ENCODE measurements at places on chromosomes 3 and 15.

GRCh38 chr3:73835945-73836344 lies 211.2 kb upstream of the PDZRN3 start:
- DNase-seq: no peak
- no peaks in the 10 kb centered on the region for H3K36me3 ChIP-seq
- no peaks in the 10 kb centered on the region for H3K27me3 ChIP-seq
- H3K4me3 ChIP-seq: no peak overlapping the region

DNA sequence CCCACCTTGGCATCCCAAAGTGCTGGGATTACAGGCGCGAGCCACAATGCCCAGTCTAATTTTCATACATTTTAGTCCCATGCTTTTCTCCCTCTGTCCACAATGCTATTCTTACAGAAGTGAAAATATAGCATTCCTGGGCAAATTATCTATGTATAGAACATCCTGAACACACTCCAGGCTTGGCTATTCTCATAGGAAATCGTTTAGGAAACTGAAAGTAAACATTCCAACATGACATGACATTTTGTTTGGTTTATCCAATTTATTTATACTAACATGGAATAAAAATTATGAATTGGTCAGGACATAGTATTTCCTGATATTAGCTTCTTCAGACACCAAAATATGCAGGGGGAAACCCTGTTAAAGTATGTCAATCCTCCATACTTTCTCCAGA lies 52.6 kb downstream of the SYNM start:
- H3K4me1 ChIP-seq: no peaks in the 10 kb centered on the region
- no peaks in the 10 kb centered on the region for H3K36me3 ChIP-seq
- no peak overlapping the region for H3K4me3 ChIP-seq
- DNase-seq: no peak
- H3K27ac ChIP-seq: no peak overlapping the region

DNA sequence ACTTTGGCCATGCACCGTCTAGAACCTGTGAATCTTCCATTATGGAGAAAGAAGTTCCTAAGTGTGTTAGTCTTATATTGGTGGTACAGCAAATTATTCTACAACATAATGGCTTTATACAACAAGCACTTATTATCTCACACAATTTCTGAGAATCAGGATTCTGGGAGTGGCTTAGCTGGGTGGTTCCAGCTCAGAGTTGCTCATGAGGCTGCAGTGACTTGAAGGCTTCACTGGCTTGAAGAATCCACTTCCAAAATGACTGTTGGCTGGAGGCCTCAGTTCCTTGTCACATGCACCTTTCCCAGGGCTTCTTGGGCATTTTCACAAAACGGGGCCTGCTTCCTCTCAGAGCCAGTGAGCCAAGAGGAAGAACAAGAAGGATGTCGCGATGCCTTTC lies 82.3 kb upstream of the RNF7 start:
- H3K27ac ChIP-seq: no peak overlapping the region
- peaks cover 18% of the 10 kb centered on the region for H3K4me1 ChIP-seq
- no peak for DNase-seq
- H3K4me3 ChIP-seq: no peak overlapping the region
- H3K36me3 ChIP-seq: no peaks in the 10 kb centered on the region
- no peaks in the 10 kb centered on the region for H3K27me3 ChIP-seq

- no peak overlapping the region for H3K4me3 ChIP-seq
- H3K36me3 ChIP-seq: no peaks in the 10 kb centered on the region
- no peak for DNase-seq
- H3K4me1 ChIP-seq: no peaks in the 10 kb centered on the region
- no peaks in the 10 kb centered on the region for H3K27me3 ChIP-seq
Measured at GRCh38 chr3:151275091-151275490, 3.3 kb downstream of the P2RY14 start.

GRCh38 chr3:54307566-54308180 lies 185.3 kb downstream of the CACNA2D3 start:
- H3K36me3 ChIP-seq: no peaks in the 10 kb centered on the region
- H3K4me1 ChIP-seq: no peaks in the 10 kb centered on the region
- DNase-seq: no peak
- H3K4me3 ChIP-seq: no peak overlapping the region
- H3K27me3 ChIP-seq: no peaks in the 10 kb centered on the region

GRCh38 chr3:28595372-28595771 lies 246.7 kb upstream of the AZI2 start:
- no peaks in the 10 kb centered on the region for H3K4me1 ChIP-seq
- H3K4me3 ChIP-seq: no peak overlapping the region
- H3K36me3 ChIP-seq: no peaks in the 10 kb centered on the region
- no peak overlapping the region for H3K27ac ChIP-seq
- no peak for DNase-seq
- H3K27me3 ChIP-seq: no peaks in the 10 kb centered on the region

DNA sequence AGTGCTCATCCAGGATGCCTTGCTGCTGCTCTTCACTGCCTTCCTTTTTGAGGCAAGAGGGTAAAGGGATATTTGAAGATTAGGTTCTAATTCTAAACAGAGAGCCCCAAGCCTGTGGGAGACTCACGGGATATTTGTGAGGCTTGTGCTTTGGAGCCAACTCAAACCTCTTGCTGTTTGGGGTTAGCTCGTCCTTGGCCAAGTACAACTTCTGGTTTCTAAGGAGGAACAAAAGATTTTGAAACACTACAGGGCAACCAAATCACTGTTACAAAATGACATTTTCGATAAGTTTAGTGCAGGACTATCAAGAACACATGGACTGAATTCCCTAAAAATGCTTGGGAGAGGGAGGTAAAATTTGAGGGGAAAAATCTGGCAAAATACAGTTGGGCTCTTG lies 190.2 kb downstream of the RORA start:
- peaks cover 12% of the 10 kb centered on the region for H3K4me1 ChIP-seq
- H3K36me3 ChIP-seq: no peaks in the 10 kb centered on the region
- H3K27me3 ChIP-seq: no peaks in the 10 kb centered on the region
- no peak for DNase-seq

GRCh38 chr3:39638301-39638700 lies 170.8 kb downstream of the MOBP start:
- H3K27ac ChIP-seq: no peak overlapping the region
- no peaks in the 10 kb centered on the region for H3K27me3 ChIP-seq
- no peaks in the 10 kb centered on the region for H3K36me3 ChIP-seq
- H3K4me3 ChIP-seq: no peak overlapping the region

GRCh38 chr15:26729030-26729429 lies 43.8 kb downstream of the GABRB3 start:
- no peak overlapping the region for H3K4me3 ChIP-seq
- H3K4me1 ChIP-seq: no peaks in the 10 kb centered on the region
- no peak for DNase-seq

- no peak for DNase-seq
- no peaks in the 10 kb centered on the region for H3K27me3 ChIP-seq
- no peaks in the 10 kb centered on the region for H3K36me3 ChIP-seq
Measured at GRCh38 chr3:19334120-19334519, 185.8 kb downstream of the KCNH8 start.

DNA sequence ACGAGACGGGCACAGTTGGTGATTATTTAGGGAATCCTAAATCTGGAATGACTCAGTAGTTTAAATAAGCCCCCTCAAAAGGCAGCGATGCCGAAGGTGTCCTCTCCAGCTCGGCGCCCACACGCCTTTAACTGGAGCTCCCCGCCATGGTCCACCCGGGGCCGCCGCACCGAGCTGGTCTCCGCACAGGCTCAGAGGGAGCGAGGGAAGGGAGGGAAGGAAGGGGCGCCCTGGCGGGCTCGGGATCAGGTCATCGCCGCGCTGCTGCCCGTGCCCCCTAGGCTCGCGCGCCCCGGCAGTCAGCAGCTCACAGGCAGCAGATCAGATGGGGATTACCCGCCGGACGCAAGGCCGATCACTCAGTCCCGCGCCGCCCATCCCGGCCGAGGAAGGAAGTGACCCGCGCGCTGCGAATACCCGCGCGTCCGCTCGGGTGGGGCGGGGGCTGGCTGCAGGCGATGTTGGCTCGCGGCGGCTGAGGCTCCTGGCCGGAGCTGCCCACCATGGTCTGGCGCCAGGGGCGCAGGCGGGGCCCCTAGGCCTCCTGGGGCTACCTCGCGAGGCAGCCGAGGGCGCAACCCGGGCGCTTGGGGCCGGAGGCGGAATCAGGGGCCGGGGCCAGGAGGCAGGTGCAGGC lies 318.0 kb downstream of the FGF12 start:
- peak overlapping the region; percentile 34 for H3K4me3 ChIP-seq
- no peak for DNase-seq
- no peaks in the 10 kb centered on the region for H3K36me3 ChIP-seq
- no peaks in the 10 kb centered on the region for H3K27me3 ChIP-seq
- H3K4me1 ChIP-seq: peaks cover 17% of the 10 kb centered on the region

- H3K4me1 ChIP-seq: no peaks in the 10 kb centered on the region
- no peak for DNase-seq
- no peaks in the 10 kb centered on the region for H3K27me3 ChIP-seq
- H3K4me3 ChIP-seq: no peak overlapping the region
- H3K27ac ChIP-seq: no peak overlapping the region
Measured at GRCh38 chr15:92503889-92504288, 110.2 kb downstream of the ST8SIA2 start.

DNA sequence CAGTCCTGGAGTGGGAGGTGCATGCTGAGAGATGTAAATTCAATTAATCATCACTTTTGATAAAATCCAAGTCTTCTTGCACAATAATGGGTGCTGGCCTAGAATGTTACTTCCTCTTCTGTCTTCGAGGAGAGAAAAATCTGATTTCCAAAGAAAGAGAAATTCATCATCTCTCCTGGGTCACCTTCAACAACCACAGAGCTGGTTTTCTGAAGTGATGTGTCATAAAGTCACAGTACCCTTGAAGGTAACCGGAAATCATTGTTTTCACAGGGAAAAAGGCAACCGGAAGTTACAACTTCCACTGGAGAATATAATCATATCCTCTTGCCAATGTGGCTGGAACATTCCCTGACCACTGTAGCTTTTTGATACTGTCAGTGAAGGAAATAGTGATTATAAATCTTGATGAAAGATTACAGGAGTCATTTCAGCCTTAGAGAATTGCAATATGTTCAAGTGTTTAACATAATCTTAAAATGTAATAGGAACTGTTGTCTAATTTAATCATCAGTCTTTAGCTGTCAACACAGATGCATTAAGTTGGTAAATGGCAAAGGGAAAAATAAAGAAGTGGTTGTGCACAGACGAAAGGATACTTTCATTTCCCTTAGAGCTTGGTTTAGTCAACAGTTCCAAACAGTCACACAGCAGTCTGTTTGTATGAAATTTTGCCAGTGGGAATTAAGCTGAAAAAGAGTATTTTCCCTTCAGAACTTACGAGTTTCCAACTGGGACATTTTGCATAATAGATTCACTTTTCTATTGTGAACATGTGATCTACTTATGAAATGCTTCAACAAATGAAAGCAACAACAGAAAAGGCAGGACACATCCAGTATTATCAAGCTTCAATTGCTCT lies 106.5 kb upstream of the SLC4A7 start:
- H3K4me1 ChIP-seq: peaks cover 43% of the 10 kb centered on the region
- H3K27me3 ChIP-seq: no peaks in the 10 kb centered on the region
- H3K27ac ChIP-seq: peak overlapping the region; percentile 59
- no peak overlapping the region for H3K4me3 ChIP-seq

- no peak overlapping the region for H3K27ac ChIP-seq
- DNase-seq: no peak
- no peaks in the 10 kb centered on the region for H3K4me1 ChIP-seq
- no peak overlapping the region for H3K4me3 ChIP-seq
Measured at GRCh38 chr3:103644450-103644849, 1209.6 kb downstream of the ZPLD1 start.

- H3K36me3 ChIP-seq: no peaks in the 10 kb centered on the region
- no peak overlapping the region for H3K27ac ChIP-seq
- H3K4me1 ChIP-seq: no peaks in the 10 kb centered on the region
- DNase-seq: no peak
- no peaks in the 10 kb centered on the region for H3K27me3 ChIP-seq
Measured at GRCh38 chr3:111143-112069, 85.2 kb upstream of the CHL1 start.

GRCh38 chr3:161508852-161509477 lies 12.4 kb downstream of the OTOL1 start:
- H3K36me3 ChIP-seq: no peaks in the 10 kb centered on the region
- no peaks in the 10 kb centered on the region for H3K4me1 ChIP-seq
- DNase-seq: no peak
- no peak overlapping the region for H3K27ac ChIP-seq

GRCh38 chr3:127816783-127817405 lies 5.4 kb downstream of the MGLL start:
- H3K27ac ChIP-seq: peak overlapping the region; percentile 22
- no peak overlapping the region for H3K4me3 ChIP-seq
- peaks cover 59% of the 10 kb centered on the region for H3K4me1 ChIP-seq
- peak; percentile 89 for DNase-seq
- H3K36me3 ChIP-seq: no peaks in the 10 kb centered on the region
- H3K27me3 ChIP-seq: no peaks in the 10 kb centered on the region

- no peak for DNase-seq
- no peaks in the 10 kb centered on the region for H3K4me1 ChIP-seq
- H3K27ac ChIP-seq: no peak overlapping the region
Measured at GRCh38 chr15:66070220-66070934, 183.2 kb downstream of the MEGF11 start.

- no peak for DNase-seq
- no peaks in the 10 kb centered on the region for H3K27me3 ChIP-seq
- H3K4me1 ChIP-seq: no peaks in the 10 kb centered on the region
- no peak overlapping the region for H3K27ac ChIP-seq
- H3K36me3 ChIP-seq: no peaks in the 10 kb centered on the region
Measured at GRCh38 chr3:60514866-60515265, 736.4 kb downstream of the FHIT start.

DNA sequence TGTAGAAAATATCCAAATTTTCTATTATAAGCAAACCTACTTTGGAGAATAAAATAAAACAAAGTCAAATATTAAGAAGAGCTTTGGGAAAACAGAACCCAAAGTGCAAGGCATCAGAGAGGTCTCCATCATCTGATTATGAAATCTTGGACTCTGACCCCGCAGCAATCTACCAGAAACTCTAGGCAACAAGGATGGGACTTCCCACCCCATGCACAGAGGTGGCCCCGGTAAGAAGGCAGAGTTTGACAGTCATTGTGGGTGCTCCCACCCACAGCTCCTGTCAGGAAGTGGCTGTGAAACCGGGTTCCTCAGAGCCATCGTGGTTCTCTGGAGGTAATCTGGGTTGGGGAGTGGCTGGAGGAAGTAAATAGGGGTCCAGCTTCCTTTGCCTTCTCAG lies 37.0 kb upstream of the TJP1 start:
- H3K27ac ChIP-seq: no peak overlapping the region
- no peaks in the 10 kb centered on the region for H3K27me3 ChIP-seq
- no peaks in the 10 kb centered on the region for H3K36me3 ChIP-seq

- DNase-seq: no peak
- no peaks in the 10 kb centered on the region for H3K27me3 ChIP-seq
- H3K4me1 ChIP-seq: peaks cover 11% of the 10 kb centered on the region
- no peaks in the 10 kb centered on the region for H3K36me3 ChIP-seq
Measured at GRCh38 chr15:57251308-57251707, 125.0 kb upstream of the CGNL1 start.

Data from vagina (tissue), 2 donors.